ENCODE measurements at places on chromosomes 13 and 19.

GRCh38 chr13:96783511-96783910 lies 210.8 kb downstream of the OXGR1 start:
- DNase-seq, result no peak

DNA sequence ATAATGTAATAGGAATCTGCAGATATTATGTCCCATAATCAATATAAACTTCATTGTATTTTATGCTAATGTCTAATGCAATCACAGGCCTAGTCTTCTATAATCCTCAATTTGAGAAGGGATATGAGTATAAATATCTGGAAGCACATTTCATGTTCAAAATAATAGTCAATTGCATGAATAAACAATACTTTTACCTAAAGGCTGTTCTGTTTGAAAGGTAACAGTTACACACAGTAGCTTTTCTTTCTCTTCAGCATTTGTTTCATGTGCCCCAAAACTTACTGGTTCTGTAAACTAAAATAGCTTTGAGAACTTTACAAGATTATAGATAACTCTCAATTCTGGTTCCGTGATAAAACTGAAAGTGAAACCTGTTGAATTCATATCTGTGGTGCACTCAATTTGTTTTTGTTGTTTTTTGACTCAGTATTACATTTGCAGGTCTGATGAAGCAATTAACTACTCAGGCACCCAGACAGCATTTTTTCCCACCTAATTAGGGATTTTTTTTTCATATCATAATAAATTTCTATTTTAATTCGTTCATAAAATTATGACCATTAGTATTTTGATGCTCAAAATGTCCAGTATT lies 1193.8 kb downstream of the SLITRK1 start:
- DNase-seq, result no peak

GRCh38 chr13:111850458-111850857 lies 216.5 kb upstream of the SOX1 start:
- DNase-seq, result no peak

GRCh38 chr13:80121038-80121437 lies 219.9 kb downstream of the SPRY2 start:
- no peak for DNase-seq

- no peak for DNase-seq
Measured at GRCh38 chr13:98478189-98479129, 98.4 kb downstream of the STK24 start.

DNA sequence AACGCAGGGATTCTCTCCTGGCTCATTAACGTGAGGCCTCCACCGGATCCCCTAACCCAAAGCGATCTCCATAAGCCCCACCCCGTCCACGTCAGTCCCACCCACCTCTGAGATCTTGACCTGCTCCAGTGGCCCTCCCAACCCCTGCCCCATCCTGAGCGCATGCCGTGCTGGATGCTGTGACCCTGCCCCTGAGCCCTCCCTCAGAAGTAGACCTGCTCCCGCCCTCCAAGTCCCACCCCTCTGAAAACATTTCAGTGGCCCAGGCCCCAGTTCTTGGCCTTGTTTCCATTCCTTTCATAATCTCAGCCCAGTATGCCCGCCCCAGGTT lies 19.9 kb downstream of the LMTK3 start:
- DNase-seq, result no peak

DNA sequence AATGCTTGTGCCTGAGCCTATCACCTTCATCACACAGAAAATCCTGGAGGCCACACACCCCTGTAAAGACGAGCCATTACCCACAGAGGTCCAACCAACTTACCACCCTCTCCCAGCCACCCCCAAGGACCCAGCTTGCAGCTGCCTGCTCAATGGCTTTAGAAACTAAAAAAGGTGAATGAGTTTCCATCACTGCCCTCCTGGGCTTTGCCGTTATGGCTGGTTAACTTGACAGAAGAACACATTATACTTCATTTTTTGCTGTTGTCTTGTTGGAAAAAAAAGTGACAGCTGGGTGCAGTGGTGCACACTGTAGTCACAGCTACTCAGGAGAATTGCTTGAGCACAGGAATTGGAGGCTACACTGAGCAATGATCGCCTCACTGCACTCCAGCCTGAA lies 17.4 kb upstream of the FEM1A start:
- DNase-seq, result no peak

DNA sequence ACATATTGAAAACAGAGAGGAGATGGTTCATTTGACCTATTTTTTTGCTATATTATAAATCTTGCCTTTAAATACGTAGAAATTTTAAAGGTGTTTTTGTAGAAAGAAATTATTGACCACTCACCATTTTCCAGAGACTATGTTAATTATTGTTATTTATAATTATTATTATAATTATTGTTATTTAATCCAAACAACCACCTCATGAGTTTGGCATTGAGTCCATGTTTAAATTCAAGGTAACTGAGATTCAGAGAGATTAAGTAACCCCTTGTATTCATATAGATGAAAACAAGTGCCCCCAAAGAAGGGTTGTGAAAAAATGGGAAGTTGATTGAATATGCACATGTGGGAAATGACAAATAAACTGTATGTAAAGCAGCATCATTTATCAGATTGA lies 692.5 kb upstream of the MIR17HG start:
- no peak for DNase-seq

GRCh38 chr13:61728471-61728870 lies 312.8 kb upstream of the PCDH20 start:
- no peak for DNase-seq

GRCh38 chr19:30471441-30471840 lies 99.3 kb downstream of the ZNF536 start:
- no peak for DNase-seq

DNA sequence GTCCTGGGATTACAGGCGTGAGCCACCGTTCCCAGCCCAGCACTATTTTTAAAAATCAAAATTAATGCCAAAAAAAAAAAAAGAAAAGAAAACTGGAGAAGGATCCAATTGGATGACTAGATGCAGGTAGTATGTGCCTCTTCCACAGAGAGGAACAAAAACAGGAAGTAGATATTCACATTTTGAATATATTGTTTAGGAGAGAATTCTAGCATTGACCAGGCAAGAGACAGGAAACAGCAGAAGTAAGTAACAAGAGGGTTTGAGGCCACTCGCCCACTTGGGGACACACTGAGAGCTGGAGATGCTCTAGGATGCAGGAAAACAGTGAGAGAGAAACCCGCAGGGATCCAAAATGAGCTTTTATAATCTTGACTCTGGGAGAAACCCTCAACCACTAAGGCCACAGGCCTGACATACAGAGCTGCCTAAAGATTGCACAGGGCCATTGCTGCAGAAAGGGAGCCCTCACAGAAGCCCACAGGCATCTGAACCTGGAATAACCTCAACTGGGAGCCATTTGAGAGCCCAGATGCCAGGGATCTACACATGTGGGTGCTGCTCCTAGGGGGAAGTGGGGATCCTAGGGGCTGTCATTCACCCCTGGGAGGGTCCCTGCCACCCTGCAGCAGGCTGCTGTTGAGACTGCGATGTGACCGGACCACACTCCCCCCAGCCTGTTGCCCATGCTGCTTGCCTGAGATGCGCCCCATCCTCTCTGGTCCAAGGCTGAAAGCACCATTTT lies 28.2 kb downstream of the IGFL2 start:
- DNase-seq, result no peak

DNA sequence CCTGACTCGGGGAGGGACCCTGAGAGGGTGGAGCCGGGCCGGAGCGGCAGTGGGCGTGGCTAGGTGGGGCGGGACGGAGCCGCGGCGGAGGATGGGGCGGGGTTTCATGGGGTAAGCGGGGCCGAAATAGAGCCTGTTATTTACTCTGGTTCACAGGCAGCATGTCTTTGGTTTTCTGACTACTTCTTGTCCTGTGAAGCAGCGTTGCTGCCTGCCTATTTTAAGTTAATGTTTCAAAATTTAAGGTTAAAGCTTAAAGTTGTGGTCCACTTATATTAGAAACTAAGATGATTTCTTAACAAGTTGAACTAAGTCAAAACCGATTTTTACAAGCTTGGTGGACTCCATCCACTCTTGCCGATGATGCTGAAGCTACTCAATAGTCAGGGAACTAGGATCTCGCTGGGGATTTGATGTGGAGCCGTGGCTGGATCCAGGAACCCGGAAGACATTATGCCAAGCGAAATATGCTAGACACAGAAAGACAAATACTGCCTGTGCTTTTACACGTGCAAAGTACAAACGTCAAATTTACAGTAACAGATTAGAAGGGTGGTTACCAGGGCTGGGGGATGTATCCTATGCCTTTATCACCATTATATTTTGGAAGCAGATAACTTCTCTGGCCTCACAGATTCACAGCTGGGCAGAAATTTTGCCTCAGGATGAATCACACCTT lies 433 bp upstream of the ZNF616 start:
- DNase-seq, result no peak

DNA sequence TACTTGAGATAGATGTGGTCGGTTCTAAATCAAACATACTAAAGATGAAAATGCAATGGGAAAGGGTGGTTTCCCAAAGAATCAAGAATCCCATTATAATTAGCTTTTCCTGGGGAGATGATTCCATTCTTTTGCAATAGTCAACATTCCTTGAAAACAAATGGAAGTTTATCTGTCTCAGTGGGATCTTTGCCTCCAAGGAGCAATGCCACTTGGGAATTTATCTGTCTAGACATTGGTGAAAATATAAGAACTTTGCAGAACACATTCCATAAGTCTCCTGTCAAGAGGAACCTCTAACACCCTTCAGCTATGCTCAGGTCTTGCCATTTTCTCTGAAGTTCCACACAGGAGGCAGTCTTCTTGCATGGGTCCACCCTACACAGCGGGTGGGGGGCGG lies 152.5 kb downstream of the KCTD12 start:
- no peak for DNase-seq

- no peak for DNase-seq
Measured at GRCh38 chr19:14150770-14151661, 14.6 kb upstream of the ASF1B start.

DNA sequence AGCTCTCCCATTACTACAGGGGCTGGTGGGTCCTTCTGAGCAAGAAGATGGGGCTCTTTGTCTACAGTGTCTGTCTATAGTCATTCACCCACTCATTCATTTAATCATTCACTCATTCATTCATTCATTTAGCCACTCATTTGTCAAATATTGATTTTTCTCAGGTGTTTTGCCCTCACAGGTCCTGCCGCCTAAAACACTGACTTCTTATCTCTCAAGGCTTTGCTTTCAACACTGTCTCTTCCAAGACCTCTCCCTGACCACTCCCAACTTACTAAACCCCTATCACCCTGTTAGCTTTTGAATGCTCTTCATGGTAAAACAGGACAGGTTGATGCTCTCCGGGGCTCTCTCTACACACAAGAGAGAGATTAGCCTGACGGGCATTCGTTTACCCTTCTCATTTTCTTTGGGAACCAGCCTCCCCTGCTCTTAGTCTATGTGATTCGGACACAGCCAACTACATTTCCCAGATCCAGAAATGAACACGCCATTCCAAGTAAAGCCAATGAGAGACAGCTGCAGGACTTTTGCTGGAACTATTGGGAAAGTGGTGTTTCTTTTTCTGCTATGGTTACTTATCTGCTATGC lies 22.7 kb downstream of the FAM187B start:
- DNase-seq, result no peak

- no peak for DNase-seq
Measured at GRCh38 chr13:97259798-97260714, 37.9 kb downstream of the MBNL2 start.

DNA sequence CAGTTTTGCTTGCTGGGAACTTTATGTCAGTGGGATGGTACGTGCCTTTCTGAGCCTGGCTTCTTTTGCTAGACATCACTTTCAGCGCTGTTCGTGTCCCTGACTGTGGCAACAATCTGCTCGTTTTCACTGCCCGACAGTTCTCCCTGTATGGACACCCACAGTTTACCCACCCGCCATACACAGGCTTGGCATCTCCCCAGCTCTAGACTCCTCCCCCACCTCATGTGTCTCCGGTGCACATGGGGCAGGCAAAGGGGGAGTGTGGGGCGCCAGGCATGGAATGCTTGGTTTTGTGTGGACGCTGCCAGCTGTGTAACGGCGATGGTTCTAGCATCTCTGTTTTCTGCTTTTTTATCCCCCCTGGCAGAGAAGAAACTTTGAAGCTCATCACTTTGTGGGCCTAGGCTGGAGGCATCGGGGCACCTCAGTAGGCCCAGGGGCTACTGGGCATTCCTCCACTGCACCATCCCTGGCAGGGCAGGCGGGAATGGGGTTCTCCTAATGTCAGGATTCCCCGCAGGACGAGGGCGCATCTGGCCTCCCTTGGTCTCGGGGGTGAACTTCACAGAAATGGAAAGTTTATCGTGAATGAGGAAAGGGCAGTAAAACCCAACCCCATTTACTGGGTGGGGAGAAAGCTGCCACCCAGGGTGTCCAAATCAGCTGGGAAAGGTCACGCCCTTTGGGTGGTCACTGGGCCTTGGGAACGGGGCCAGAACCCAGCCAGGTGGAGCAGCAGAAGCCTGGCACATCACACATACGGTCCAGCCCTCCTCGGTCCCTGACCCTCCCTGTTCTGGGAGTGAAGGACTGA lies 60.8 kb downstream of the CEBPG start:
- DNase-seq, result no peak

DNA sequence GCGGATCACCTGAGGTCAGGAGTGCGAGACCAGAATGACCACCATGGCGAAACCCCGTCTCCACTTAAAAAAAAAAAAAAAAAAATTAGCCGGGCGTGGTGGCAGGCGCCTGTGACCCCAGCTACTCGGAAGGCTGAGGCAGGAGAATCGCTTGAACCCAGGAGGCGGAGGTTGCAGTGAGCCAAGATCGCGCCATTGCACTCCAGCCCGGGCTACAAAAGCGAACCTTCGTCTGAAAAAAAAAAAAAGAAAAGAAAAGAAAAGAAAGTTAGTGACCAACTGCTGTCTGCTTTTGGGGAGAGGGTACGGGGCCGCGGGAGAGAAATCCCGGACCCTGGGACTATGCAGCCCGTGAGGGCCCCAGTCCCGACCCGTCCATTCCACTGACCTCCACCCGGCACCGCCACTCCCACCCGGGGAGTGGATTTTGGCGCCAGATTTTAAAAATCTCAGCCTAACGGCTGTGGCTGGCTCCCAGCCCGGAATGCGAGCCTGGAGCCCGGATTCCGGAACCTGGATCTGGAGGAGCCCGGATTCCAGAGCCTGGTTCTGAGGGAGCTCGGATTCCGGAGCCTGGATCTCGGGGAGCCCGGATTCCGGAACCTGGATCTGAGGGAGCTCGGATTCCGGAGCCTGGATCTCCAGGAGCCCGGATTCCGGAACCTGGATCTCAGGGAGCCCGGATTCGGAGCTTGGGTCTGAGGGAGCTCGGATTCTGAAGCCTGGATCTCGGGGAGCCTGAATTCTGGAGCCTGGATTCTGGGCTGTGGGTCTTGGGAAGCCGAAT lies 6.1 kb upstream of the LMNB2 start:
- DNase-seq, result no peak

DNA sequence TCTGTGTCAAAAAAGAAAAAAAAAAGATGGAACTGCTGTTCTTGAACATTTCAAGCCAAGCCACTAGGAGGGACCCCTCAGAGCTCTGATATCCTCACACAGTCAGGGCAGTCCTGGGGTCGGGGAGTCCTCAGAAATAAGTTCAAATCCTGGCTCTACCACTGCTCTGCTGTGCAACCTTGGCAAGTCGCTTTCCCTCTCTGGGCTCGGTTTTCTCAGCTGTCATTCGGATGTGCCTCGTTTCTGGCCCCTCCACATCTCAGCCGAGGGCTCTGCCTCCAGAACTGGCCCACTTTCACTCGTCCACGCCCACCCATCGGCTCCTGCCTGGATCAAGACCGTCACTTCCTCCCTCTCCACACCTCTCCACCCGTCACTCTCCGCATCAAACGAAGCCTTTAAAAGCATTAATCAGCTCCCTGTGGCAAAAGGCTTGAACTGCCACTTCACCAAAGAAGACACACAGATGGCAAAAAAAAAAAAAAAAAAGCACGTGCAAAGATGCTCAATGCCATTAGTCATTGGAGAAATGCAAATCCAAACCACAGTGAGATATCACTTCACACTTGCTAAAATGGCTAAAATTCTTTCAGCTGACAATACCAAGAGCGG lies 7.4 kb upstream of the ZNRF4 start:
- no peak for DNase-seq

GRCh38 chr19:51120160-51120559 lies 4.5 kb upstream of the SIGLEC9 start:
- no peak for DNase-seq

Data from NCI-H1436 treated with DMSO at 0.1 percent for 48 hours (cell line).